ENCODE measurements at places on chromosomes 12 and 14. TPM values are rescaled to one million over a fixed set of nuclear protein-coding genes. Genes with fewer than 3 reads are reported as not detected.

KRT6A gene
- 10,395 TPM for polyA plus RNA-seq

KLHL33 gene
- not detected for polyA plus RNA-seq

CCDC63 gene
- not detected for polyA plus RNA-seq

TOMM20L gene
- not detected for polyA plus RNA-seq

RALGAPA1 gene
- polyA plus RNA-seq: 12.1 TPM

CLEC12A gene
- polyA plus RNA-seq: not detected

DNA sequence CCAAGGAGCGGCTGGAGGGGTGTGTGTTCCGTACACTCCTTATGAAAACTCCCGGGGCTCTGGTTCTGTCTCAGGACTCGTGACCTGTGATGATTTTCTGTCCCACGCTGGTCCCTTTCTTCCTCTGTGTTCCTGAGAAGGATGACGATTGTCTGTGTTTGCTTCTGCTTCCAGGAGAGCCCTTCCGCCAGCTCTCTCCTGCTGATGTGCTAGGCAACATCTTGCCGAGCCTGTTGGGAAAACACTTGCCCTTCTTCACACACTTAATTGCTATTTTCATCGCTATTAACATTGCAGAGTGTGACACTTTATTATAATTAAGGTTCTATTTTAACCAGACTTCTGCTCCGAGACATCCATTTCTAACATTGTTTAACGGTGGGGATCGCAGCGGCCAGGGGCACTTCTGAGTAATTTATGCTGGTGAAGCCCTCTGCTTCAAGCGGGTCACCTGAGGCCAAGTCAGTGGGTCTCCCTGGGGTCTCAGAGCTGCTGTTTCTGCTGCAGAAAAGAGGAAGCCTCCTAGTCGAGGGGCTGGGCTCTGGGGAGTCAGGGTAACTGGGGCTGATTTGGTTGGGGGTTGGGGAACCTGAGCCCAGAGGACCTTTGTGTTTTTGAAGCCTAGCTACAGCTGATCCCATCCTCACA is 88.6 kb downstream of the PRMT8 start:
- DNase-seq: no peak

DNA sequence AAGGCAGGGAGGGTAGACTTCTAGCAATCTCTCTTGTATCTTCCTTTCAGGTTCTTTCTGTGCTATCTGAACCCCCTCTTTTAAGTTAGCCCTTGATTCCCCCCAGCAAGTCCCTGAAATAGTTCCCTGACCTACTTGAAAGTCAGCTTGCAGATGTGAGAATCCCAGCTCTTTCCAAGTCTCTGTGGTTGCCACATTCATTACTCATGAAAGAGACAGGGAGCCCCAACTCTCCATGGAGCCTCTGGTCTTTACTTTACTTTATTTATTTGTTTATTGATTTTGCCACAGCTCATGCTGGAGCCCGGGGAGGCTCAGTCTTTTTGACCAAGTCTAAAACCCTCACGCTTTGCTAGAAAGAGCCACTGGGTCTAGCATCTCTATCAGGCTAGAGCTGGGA is 193.6 kb upstream of the FAR2 start:
- DNase-seq: no peak

DNA sequence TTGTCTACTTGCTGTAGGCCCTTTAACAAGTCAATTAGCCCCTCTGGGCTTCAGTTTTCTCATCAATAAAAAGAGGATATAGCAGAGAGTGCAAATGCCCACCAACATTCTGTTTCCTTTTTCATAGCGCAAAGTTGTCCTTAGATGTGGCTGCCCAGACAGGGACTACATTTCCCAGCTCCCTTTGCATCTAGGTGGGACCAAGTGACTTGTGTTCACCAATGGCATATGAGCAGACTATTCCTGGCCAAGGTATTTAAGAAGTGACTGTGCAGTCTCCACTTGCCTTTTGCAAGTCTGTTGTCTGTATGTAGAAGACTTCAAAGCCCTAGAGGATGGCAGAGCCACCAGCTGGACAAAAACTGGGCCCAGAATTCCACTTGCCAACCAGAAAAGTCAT is 59.7 kb downstream of the DAO start:
- DNase-seq: no peak

DNA sequence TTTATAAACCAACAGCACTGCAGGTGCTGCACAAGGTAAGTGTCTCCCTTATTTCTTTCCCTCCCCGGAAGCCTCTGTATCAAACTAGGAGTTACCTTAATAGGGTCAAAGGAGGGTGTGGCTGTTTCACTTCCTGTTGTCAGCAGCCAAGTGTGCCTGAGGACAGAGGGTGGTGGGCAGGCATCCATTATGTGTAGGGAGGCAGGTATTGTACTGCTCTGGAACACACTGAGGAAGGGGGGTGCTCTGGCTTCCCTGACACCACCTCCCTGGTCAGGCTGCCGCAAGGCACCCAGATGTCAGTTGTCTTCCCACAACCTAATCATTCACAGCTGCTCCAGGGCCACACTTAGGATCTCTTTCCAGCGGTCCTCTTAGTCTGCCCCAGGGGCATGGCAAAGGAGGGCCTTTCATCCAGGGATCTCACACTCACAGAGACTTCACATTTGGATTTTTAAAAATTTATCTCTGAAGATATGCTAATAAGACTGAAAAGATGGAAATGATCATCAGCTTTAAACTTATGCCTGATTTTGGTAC is 132.0 kb upstream of the ARHGAP5 start:
- no peak for DNase-seq

DNA sequence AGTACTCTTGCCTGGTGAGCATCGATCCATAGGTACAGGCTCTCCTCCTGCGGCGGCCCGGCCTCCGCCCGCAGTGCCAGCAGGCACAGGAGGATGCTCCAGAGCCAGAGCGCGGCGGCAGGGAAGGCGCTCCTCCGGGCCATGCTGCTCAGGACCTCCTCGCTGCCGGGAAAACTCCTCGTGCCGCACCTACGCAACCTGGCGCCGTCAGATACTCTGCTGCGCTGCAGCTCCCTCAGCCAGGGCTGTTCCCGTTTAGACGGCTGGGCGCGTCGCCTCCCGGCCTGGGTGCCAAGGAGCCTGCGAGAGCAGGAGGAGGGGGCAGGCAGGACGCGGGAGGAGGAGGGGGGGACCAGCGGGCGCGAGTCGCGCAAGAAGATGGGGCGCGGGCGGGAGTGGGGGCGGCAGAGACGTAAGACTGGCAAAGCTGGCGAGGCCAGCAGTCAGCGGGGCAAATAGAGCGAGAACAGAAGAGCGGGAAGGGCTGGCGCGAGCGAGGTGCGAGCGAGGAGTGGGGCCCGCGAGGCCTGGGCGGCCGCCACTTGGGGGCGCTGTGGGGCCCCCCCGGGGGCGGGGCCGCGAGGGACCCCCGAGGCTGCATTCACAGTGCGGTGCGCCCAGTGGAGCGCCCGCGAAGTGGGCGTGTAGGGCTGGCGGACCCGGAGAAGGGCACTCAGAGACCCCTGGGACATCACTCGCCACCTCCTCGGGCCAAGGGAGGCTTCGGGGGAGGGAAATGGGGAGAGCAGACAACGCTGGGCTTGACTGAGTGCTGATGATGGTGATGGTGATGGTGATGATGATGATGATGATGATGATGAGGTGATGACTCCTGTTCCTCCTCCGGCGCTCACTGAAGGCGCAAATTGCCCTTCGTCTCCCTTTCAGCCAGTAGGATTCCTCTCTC is at the start of gene WIF1:
TSS of gene WIF1 (minus strand) at position 257 of the 907 bp plus-strand sequence. CDS start at position 143, 114 bp downstream.
- DNase-seq: no peak

GRCh38 chr12:42799966-42800365 is 210.4 kb upstream of the PRICKLE1 start:
- DNase-seq: no peak

- no peak for DNase-seq
Observed at GRCh38 chr12:14768823-14769405, 34.4 kb downstream of the WBP11 start.

GRCh38 chr12:2261708-2262107 is 208.9 kb downstream of the CACNA1C start:
- DNase-seq: no peak

- no peak for DNase-seq
Observed at GRCh38 chr14:38297681-38298080, 41.8 kb upstream of the CLEC14A start.

DNA sequence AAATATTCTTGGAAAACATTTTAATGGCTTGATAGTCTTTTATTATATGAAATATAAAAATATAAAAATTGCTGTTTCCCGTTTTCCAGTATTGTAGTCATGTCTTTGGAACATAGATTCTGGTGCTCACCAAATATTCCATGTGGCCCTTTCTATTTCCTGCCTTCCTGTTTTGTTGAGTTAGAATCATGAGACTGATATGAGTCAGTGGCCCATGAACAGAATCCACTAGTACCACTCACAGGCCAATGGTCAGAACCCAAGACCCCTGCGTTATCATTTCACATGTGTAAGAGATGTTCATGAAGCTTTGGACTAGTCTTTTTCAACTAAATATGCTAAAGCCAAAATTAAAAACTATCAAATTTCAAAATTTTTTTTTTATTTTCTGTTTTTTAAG is 56.9 kb downstream of the BICD1 start:
- DNase-seq: no peak

DNA sequence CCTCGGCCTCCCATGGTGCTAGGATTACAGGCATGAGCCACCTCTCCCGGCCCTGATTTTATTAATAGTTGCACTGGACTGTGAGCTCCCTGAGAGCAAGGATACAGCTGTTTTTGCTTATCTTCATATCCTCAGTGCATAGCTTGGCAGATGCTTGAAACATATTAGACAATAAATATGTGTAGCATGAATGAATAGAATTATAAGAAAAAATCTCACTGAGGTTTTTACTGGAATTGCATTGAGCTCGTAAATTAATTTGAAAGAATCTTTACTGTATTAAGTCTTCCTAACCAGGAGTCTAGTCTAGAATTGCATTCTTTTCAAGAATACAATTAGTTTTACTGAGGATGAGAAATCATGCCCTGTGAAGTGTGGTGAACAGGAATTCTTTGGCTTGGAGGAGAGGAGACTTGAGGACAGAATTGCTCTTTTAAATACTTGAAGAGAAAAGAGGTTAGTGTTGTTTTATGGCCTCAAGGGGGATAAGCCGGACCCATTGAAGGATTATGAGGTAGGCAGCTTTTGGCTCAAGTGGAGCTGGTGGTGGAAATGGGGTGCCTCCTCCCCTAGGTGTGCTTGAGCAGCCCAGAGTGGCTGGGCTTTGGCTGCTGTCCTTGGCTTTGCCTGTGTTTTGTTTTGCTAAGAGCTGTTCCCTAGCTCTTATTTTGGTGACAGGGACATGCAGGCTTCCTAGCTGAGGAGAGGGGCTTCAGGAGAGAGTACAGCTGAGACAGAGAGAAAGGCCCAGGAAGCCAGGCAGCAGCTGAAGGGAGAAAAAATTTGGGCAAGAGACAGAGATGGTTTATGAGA is 34.0 kb downstream of the PLEKHD1 start:
- DNase-seq: no peak

DNA sequence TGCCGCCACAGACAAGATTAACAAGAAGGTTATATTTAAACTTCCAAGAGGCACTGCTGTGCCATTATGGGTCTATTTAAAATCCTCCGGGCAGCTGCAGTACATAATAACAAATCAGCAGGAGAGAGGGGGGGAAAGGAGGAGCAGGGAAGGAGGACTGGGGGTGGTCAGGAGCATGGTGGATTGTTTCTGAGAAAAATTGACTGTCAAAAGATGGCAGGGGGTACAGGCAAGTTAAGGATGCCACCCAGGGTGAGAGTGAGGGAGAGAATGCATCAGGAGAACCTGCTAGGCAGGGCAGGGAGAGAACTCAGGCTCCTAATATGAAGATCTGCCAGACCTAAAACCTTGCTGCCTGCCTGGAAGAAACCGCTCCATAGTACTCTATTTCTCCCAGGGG is 181.8 kb downstream of the GRIN2B start:
- DNase-seq: no peak

DNA sequence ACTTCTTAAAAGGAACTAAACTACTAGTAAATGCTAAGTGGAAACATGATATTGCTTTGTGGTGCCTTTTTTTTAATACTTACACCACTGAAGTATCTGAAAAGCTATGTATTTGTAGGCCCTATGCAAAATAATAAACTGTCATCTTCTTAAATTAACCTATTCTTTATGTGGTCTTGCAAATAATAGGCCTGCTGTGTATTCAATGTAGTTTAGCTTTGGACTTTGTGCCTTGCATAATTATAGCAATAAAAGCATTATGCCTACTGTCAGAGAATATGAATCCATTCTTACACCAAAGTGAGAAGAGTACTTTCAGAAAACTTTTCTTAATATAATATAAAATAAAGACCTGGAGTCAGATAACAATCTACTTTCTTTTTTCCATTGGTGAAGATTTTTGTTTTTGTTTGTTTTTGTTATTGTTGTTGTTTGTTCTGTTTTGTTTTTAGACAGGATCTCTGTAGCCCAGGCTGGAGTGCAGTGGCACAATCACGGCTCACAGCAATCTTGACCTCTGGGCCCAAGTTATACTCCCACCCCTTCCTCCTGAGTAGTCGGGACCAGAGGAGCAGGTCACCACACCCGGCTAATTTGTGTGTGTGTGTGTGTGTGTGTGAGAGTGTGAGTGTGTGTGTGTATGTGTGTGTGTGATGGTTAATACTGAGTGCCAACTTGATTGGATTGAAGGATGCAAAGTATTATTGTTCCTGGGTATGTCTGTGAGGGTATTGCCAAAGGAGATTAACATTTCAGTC is 213.8 kb downstream of the SLC6A15 start:
- DNase-seq: no peak

DNA sequence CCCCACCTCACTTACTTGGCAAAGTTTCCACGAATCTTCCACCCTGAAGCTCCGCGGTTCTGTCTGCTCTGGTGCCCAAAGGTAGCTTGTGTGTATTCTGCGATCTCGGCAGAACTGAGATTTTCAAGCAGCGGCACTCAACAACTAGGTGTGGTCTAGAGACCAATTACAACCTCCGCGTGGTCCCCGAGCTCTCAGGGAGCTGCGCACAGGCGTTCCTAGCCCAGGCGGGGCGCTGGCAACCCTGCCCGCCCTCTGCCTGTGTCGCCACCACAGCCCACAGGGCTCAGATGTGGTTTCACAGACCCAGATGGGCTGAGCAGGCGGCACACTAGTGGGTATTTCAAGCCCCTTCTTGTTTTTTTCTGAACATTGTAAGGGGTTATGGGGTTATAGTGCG is 1.5 kb upstream of the DIABLO start:
- no peak for DNase-seq

GRCh38 chr14:36738269-36738668 is 76.6 kb downstream of the PAX9 start:
- no peak for DNase-seq

- DNase-seq: no peak
Observed at GRCh38 chr14:55794655-55795595, 214.9 kb downstream of the KTN1 start.

DNA sequence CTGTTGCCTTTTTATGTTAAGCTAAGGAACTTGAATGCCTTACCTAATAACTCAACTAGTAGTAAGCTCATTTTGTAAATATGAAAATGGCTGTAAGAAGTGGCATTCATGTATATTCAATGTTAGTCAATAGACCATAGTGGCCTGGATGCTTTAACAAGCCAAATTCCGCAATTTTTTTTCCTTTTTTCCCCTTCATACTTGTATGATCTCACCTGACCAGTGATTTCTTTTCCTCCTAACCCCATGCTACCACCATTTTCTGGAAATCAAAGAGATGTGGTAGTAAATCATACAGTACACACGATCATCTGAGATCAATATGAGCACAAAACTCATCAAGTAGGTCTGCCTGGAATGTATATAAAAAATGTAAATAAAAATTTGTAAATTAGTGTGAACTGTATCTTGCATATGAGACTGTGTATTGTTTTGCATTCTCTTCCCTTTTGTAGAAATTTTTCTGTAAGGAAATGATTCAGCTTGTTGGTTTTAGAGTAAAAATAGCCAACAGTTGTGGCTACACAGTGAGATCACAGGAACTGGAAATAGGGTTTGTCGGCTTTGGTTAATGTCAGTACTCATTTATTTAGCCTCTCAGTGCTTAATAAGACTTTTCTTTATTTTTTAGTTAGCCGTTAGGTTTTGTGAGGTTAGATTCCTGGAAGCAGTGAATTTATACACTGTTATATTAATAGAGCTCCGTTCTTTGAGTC is 62.5 kb downstream of the ETNK1 start:
- DNase-seq: no peak
